ENCODE measurements at places on chromosomes 2 and 18.

DNA sequence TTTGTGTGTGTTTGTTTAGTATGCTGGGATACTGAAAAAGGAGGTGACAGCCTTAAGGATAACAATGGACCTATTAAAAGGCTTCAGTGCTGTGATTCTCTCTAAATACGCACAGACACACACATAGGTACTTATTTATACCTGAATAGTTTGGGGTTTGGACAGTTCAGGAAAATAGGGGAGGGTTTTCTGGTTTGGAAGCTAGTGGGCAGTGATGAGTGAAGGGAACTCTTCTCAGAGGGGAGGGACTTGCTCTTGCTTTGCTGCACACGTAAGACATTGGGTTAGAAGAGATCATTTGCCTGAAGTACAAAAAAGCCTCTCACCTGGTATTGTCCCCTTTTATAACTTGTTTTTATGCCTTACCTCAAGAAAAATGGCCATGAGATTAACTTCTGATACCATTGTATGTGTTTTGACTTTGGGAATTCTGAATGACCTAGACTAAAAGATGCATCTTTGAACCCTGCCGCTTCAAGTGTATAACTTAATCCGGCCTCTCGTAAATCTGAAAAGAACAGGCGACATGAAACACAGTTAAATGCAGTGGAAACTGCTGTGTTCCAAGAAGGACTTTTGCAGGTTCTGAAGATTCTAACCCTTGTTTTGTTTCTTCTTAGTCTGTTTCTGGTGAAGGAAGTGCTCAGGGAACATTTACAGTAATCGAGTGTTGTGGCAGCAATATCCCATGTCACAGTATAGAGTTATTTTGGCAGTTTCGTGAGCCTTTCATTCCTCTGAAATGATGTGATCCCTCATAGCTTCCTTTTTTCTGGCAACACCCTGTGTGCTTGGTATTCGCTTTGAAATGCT, 2.5 kb downstream of the CRIM1 start:
- no peak for DNase-seq

DNA sequence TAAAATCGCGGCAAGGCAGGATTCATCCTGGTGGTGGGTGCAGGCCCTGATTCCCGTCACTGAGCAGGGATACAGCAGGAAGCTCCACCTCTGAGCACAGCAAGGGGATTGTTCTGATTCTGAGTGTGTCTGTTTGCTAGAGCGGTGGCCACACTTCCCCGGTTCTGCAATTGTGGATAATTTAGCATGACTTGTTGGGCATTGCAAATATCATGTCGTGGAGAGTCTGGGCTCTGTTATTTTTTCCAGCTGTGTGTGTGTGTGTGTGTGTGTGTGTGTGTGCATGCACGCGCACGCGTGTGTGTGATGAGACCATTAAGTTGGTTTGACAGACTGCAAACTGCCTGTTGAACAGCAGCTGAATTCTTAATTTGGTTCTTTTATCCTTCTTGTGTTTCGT, 4.1 kb upstream of the TMEM18 start:
- no peak for DNase-seq

- no peak for DNase-seq
Measured at GRCh38 chr2:108268001-108268400, 20.7 kb upstream of the SULT1C2 start.

DNA sequence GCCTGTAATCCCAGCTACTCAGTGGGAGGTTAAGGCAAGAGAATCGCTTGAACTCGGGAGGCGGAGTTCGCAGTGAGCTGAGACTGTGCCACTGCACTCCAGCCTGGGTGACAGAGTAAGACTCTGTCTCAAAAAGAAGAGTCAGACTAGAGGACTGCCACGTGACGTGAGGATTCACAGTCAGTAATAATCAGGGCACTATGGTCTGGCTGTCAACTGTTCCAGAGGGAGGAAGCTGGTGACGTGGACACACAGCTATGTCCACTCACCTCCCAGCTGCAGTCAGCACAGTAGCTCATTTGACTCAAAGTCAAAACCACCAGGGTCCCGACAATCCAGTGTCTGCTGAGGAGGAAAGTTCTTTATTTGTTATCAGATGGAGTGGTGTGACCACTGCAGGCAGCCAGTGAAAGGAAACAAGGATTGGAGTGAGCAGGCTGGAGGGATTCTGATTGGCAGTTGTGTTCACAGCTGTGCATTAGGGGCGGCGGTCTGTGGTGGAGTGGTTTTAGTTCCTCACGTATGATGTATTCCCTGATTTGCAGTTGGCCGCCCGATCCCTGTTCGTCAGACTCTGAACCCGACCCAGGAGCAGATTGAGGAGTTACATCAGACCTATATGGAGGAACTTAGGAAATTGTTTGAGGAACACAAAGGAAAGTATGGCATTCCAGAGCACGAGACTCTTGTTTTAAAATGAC, 37.9 kb downstream of the MOGAT1 start:
- DNase-seq, result peak; percentile 75

- no peak for DNase-seq
Measured at GRCh38 chr2:188785490-188785889, 188.7 kb upstream of the COL3A1 start.

DNA sequence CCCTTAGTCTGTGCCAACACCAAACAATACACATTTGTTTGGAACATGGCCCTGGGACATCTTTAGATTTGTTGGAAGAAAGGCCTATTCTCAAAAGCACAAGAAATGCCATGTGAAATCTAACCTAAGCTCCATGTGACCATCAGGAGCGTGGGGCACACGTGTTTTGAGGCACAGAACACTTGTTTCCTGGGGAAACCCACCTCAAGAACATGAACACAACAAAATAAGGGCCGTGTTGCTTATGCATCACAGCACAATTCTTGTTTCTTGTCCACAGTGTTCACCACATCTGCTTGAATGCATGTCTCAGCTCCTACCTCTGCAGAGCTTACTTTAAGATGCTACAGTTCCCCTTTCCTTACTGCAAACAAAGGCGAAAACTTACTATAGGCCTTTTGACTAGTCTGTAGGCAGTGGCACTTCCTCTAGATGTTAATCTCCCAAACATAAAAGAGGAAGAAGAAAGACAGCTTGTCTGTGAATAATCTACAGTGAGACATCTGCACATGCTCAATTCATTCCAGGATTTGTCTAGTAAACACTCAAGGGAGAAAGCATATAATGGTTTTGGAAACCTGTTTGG, 165.0 kb downstream of the ANKRD44 start:
- DNase-seq, result peak; percentile 37

GRCh38 chr2:227597998-227598397, 695 bp upstream of the SCYGR2 start:
- DNase-seq, result no peak

DNA sequence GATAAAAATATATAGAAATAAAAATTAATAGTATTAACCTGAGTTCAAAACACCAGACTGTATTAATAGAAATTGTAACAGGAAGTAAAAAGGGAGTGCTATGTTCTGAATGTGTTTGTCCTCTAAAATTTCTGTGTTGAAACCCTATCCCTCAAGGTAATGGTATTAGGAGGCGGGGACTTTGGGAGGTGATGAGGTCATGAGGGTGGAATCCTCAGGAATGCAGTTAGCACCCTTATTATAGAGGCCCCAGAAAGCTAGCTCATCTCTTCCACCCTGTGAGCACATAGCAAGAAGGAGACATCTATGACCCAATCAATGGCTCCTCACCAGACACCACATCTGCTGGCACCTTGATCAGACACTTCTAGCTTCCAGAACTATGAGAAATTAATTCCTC, 124.5 kb downstream of the CMPK2 start:
- DNase-seq, result no peak

- no peak for DNase-seq
Measured at GRCh38 chr2:231894566-231895380, 31.4 kb downstream of the NPPC start.

- no peak for DNase-seq
Measured at GRCh38 chr18:38886861-38887670, 1321.5 kb upstream of the CELF4 start.

GRCh38 chr18:9771977-9772660, 64.0 kb downstream of the RAB31 start:
- DNase-seq, result no peak

- DNase-seq, result no peak
Measured at GRCh38 chr2:30039101-30039500, 107.7 kb upstream of the YPEL5 start.

- DNase-seq, result no peak
Measured at GRCh38 chr2:72081451-72081850, 66.2 kb downstream of the CYP26B1 start.

GRCh38 chr2:220300806-220301205, 673.4 kb downstream of the SLC4A3 start:
- no peak for DNase-seq

DNA sequence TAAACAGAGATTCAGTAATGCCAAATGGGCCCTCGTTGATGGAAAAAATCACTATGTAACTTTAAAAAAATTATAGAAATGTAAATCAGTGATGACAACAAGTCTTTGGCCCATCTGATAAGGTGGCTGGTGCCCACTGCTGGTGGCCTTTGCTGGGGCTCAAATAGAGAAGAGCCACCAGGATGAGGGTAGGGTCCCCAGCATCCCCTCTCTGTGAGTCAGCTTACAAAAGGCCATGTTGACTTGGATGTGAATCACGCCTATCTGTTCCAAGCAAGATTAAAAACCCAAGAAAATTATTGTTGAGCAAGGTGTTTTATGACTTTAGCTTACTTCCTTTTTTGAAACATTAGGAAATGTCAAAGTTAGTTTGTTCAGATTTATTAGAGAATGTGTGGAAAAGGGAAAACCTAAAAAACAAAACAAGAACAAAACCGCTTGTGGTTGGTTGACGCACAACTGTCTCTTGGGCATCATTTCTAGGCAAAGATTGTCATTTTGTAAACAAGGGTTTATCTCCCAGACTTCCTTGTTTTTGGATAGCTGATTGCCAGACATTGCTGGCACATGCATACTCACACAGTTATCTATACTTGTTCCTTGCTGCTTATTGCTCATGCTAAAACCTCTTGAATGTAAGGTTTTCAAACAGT, 53.7 kb upstream of the ZNF396 start:
- DNase-seq, result no peak

- DNase-seq, result no peak
Measured at GRCh38 chr18:74748809-74749208, 151.1 kb downstream of the ZNF407 start.

DNA sequence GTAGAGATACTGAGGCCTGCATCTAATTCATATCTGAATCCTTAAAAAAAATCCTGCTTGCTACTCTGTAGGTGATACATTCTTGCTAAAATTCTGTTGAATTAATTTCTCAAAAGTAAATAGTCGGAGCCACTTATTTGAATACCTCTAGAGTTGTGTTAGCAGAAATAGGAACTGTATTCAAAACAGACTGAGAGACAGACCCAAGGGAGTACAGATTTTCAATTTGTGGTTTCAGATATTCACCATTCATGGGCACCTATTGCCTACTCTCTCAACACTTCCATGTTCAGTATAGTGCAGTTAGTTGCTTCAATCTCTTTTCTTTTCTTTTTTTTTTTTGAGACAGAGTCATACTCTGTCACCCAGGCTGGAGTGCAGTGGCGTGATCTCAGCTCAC, 46.6 kb upstream of the CTLA4 start:
- no peak for DNase-seq

DNA sequence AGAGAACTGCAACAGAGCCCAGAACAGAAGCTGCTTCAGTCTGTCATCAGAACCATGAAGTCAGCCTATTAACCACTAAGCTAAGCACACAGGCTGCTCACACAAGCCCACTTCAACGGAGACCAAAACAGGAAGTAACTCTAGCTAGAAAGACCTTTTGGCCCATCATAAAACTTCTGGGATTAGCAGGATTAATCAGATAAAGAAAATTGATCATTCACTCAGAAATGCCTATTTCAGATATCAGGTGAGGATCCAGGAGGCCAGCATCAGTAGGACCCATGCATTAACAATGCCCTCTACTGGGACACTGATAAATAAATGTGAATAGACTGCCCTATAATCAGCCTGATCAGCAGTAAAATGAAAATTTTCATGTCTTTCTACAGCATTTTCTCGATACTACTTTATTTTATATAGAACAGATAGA, 101.4 kb downstream of the WDPCP start:
- DNase-seq, result no peak

- no peak for DNase-seq
Measured at GRCh38 chr18:68984342-68984741, 186.5 kb downstream of the CCDC102B start.

DNA sequence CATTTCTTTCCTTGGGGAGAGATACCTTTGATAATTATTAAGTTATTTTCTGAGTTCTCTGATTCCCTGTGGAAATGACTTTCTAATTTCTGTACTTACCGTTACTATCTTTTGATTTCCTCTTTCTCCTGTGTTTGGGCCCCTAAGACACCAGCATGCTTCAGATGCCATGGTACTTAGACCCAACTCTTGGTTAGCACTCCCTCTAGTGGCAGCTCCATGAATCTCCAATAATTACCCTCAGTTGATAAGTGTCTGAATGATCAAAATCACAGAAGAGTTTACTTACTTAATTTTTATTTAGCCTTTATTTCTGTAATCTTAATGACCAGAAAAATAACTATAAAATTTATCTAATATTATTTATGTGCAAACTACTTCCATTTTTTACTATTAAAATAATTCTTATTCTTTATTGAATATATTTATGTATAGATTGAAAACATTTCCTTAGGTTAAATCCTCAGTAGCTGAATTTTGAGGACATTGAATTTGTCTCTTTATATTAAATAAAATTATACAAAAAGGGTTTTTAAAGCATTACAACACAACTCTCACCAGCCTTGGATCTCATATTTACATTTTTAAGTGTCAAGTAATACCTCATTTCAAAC, 300.4 kb downstream of the KCNS3 start:
- DNase-seq, result peak; percentile 14

DNA sequence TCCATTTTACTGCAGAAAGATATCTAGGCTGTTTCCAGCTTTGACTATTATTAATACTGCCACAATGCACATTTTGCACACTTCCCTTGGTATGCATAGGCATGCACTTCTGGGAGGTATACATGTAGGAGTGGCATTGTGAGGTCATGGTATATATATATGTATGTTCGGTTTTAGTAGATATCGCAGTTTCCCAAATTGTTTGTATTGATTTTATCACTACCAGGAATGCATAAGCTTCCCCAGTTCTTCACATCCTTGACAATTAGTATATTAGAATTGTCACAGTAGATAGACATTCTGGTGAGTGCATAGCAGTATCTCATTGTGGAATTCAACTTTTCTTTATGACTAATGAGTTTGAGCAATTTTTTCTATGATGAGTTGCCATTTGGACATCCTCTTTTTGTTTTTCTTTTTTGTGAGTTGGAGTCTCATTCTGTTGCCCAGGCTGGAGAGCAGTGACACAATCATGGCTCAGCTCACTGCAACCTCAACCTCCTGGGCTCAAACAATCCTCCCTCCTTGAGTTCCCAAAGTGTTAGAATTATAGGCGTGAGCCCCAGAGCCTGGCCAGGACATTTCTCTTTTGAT, 4.2 kb upstream of the GRB14 start:
- DNase-seq, result no peak

- no peak for DNase-seq
Measured at GRCh38 chr2:43144263-43144662, 82.1 kb downstream of the ZFP36L2 start.

GRCh38 chr2:171568089-171568488, 45.8 kb downstream of the CYBRD1 start:
- DNase-seq, result no peak

DNA sequence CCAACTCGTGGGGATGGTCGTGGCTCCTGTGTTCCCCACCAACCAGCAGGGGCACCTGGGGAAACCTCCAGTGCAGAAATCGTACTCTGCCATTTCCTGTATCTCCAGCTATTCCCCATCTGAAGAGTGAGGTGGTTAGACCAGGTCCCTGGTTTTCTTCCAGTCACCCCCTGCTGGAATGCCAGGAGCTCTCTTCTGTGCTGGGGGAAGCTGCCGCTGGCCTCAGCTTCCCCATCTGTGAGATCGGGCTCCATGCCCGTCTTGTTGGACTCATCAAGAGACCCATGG, 119.7 kb downstream of the INHBB start:
- DNase-seq, result no peak

- DNase-seq, result peak; percentile 79
Measured at GRCh38 chr18:72160510-72161445, 383.4 kb downstream of the CBLN2 start.

All from NCI-H748 treated with DMSO at 0.1 percent for 48 hours (cell line).